Metanephros (tissue), 2 donors: ENCODE measurements at places on chromosomes 16 and 17. TPM values are rescaled to one million over a fixed set of nuclear protein-coding genes. Genes with fewer than 3 reads are reported as not detected.

Gene HID1
- total RNA-seq = 13.1 TPM

Gene KCNJ2
- total RNA-seq = 12.1 TPM

Gene LPO
- not detected for total RNA-seq

Gene SLC22A31
- 0.47 TPM for total RNA-seq

Gene NPIPB13
- total RNA-seq = 4.5 TPM

Gene PHKG2
- 22.6 TPM for total RNA-seq

Gene MAP2K3
- 23.7 TPM for total RNA-seq

Gene CLEC18B
- 64.8 TPM for total RNA-seq

Gene ASGR2
- total RNA-seq = 2.2 TPM

Gene IL17C
- 0.35 TPM for total RNA-seq

Gene CTRL
- total RNA-seq = 0.18 TPM

Gene MT1M
- 1.5 TPM for total RNA-seq

Gene KRTAP4-8
- total RNA-seq = not detected

Gene ZFP3
- 6.9 TPM for total RNA-seq

Gene SULT1A4
- 0.88 TPM for total RNA-seq

Gene C17orf100
- 1.2 TPM for total RNA-seq

Gene PALB2
- total RNA-seq = 7.9 TPM

Gene SALL1
- total RNA-seq = 56.6 TPM

Gene RASD1
- total RNA-seq = 10.7 TPM

Gene C17orf78
- total RNA-seq = not detected

Gene TMIGD1
- total RNA-seq = not detected
